ENCODE measurements at places on chromosomes 11 and 22.

DNA sequence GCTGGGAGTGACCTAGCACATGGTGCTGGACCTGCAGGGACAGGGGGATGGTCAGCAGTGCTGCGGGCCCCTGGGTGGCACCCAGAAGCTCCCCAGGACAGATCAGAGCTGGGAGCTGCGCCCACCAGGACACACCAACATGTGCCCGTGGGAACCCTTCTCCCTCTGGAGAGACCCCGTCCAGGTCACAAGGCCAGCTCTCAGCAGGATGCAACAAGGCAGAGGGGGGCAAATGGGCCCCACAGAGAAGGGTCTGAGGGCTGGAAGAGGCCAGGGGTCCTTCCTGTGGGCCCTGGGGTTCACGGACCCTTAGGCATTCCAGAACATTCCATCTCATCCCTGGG lies 6.2 kb downstream of the DUSP8 start:
- no peak for DNase-seq

GRCh38 chr11:67265633-67266448 lies 432 bp upstream of the GRK2 start:
- peak; percentile 96 for DNase-seq

- DNase-seq: no peak
Observed at GRCh38 chr11:125922156-125922555, 17.8 kb downstream of the DDX25 start.

DNA sequence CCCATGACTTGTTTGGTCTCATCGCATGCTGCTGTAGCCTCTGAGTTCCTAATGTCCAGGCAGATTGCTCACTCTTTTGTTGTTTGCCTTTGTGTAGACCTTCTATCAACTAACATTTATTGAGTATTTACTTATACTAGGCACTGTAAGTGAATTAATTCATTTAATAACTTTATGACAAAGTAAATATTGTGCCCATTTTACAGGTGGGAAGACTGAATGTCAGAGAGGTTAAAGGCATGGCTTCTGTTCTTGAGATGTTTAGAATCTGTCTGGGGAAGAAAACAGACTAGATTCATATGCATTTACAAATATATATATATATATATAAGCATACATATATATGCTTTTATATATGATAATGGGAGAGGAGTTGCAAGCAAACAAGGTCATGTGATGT lies 27.1 kb downstream of the EHF start:
- DNase-seq: no peak

- DNase-seq: no peak
Observed at GRCh38 chr22:43376765-43377547, 33.8 kb upstream of the SCUBE1 start.

DNA sequence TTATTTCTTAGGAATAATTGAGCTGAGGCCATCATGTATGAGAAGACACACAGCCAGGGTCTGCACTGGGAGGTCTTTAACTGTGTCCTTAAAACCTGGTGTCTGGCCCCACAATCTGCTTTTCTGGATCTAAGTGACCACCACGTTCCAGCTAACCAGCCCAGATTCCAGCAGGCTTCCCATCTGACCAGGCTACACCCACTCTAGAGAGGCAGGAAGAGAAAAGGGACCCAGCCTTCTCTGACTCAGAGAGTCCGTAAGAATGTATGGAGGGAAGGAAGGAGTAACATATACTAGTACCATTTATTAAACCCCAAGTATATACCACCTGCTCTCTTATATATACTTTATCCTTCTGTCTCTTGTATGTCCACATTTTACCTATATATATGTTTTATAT lies 80.1 kb downstream of the LDLRAD3 start:
- DNase-seq: no peak

DNA sequence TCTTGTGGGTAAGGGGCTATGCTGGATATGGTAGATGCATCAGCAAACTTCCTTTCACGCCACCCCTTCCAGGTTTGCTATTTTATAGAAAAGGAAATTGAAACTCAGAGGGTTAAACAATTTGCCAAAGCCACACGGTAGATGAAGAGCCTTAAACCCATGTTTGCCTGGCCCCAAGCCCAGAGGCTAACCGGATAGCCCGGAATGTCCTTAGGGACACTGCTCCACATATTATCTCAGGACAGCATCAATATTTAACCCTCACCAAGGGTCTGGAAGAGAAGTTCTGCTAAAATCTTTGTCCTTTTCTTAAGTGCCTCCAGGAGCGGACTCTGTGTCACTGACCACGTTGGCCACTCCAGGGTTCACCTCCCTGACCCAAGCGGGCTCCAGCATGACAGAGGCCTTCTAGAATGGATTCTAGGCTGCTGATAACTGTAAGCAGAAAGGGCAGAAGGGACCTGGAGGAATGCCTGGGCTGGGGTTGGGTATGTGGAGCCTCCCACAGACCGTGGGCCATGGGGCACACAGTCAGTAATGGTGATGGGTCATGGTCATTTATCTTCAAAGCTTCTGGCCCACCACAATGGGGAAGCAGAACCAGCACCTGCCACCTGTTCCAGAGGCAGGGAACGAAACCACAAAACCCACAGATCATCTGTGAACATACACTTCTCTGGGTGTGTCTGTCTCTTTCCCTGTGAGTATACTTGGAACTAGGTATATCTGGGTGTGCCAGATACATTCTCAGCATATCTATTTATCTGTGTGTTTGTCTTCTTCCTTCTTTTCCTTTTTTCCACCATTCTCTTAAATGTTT lies 5.4 kb upstream of the TMEM86A start:
- DNase-seq: peak; percentile 74
